ENCODE measurements at places on chromosomes 2 and 18. TPM values are rescaled to one million over a fixed set of nuclear protein-coding genes. Genes with fewer than 3 reads are reported as not detected.

The GCKR gene
- not detected for total RNA-seq

GRCh38 chr2:233021771-233022170, 8.7 kb upstream of the NGEF start:
- DNase-seq = no peak

GRCh38 chr18:53153281-53153680, 813.3 kb downstream of the DCC start:
- DNase-seq = no peak

GRCh38 chr18:62760403-62760734, 45.0 kb downstream of the PHLPP1 start:
- DNase-seq = no peak

Measured in umbilical cord (tissue), 2 donors.